Fibroblast of skin of right quadriceps (primary cell): ENCODE measurements at places on chromosomes 6 and 20.

GRCh38 chr6:163634211-163635171 is 220.0 kb downstream of the QKI start:
- DNase-seq: no peak

GRCh38 chr6:168599118-168599494 is 158.1 kb downstream of the SMOC2 start:
- no peak for DNase-seq

DNA sequence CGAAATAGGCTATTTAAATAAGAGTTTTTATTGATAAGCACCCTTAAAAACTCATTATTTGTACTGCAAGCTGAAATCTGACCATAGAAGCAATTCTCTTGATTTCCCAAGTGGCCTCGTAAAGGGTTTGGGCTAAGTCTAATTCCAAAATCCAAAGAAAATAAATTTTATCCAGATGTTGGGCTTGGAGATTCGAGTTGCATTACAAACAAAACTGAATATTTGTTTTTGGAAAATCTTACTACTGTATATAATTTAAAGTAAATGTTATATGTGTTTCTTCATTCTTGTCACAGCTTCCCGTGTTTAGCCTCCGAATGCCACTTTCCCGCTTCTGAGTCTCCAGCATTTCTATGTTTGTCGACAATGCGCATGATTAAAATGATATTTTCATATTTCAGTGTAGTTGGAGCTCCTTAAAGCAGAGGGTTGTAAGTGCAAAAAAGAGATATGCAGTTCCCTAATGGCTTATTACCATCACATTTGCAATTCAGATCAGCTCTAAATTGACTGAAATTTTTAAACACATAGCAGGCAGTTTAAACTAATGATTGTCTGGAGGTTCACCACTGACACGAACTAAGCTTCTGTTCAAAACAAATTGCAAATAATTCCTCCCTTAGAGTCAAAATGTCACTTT is 47.0 kb downstream of the PRL start:
- no peak for DNase-seq

GRCh38 chr20:10596710-10597121 is 77.1 kb downstream of the JAG1 start:
- DNase-seq: peak; percentile 52

GRCh38 chr6:44386364-44386928 is 1.1 kb upstream of the CDC5L start:
- peak; percentile 39 for DNase-seq

- DNase-seq: no peak
Measured at GRCh38 chr6:26439151-26440125, 866 bp upstream of the BTN3A3 start.

- no peak for DNase-seq
Measured at GRCh38 chr6:53854843-53855567, 60.2 kb downstream of the LRRC1 start.

DNA sequence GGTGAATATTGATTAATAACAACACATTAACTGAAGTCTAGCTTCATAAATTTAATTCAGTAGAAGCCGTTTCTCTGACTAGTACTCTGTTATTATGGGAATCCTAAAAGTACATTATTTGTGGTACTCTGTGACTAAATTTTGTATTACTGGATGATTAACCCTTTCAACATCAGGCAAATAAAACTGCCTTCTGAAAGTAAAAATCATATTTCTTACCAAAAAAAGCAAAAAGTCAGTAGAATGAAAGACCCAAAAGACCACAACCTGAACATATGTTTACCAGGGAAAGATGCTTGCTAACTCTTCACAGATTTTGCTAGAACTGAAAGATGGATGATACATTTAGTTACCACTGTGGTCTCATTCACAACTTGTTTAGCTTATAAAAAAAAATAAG is 73.2 kb downstream of the AHI1 start:
- no peak for DNase-seq
